ENCODE measurements at places on chromosomes 3 and 15.

GRCh38 chr3:53902711-53903110 lies 11.1 kb upstream of the SELENOK start:
- DNase-seq, result no peak

- no peak for DNase-seq
Measured at GRCh38 chr15:48795901-48796300, 15.0 kb downstream of the CEP152 start.

- no peak for DNase-seq
Measured at GRCh38 chr3:17931131-17931530, 188.7 kb upstream of the TBC1D5 start.

- no peak for DNase-seq
Measured at GRCh38 chr3:135532021-135532420, 433.5 kb upstream of the PPP2R3A start.

DNA sequence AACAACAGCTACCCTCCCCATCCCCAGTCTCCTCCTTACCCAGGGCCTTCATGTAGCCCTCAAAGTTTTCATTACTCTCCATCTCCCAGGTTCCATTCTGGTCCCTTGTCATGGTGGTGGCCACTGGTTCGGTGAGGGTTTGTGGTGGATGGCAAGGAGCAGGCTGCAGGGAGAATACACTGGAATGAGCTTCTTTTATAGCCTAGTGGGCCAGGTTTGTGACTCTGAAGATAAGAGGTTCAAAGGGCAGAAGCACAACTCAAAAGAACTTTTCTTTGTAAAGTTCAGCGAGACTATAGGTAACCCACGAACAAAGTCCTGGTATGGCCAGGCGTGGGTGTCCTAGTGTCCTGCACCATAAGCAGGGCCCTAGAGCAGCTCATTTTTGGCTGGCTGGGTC lies at the start of gene RBP2:
Gene RBP2, minus strand, starts transcription at position 169 of the 400 bp plus-strand sequence. Its CDS starts 57 bp downstream, at position 112.
- DNase-seq, result peak; percentile 0

DNA sequence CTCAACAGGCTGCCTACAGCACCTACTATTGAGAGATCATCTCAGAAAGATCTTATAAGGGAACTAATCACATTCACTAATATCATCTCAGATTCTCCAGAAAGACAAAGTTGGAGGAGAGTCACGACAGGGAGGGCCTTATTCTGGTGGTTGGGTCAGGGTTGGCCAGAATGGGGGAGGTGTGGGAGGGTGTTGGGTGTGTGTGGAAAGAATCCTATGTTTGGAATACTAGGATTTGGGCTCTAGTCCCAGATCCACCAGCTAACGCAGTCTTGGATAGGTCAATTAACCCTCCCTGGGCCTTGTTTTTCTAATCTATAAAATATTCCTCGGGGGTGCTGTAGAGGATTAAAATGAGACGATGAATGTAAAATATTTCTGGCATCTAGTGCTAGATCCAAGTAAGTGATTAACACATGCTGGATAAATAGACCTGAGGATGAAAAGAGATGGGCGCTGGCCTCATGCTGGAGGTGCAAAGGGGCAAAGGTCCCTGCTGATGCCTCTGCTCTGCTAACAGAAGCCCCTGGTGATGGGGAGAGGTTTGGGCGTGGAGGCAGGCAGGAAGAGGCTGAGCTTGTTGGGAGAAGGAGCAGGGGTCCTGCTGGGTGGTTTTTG lies 67.6 kb upstream of the ETV5 start:
- no peak for DNase-seq

GRCh38 chr15:55222588-55222987 lies 25.8 kb upstream of the RSL24D1 start:
- no peak for DNase-seq

GRCh38 chr3:182886497-182886896 lies 93.2 kb downstream of the ATP11B start:
- DNase-seq, result no peak

DNA sequence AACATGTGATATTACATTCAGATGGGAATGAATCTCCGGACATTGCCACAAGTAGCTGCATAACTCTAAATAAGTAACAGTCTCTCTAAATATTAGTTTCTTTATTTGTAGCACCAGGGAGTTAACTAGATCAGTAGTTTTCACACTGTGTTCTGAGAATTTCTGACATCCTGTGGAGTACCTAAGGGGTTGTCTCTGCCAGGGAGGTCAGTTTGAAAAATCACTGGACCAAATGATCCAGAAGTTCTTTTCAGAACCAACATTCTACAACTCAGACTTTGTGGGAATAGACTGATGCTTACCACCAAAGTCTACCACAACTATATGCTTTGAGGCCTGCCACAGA lies 9.0 kb upstream of the ILDR1 start:
- DNase-seq, result no peak

DNA sequence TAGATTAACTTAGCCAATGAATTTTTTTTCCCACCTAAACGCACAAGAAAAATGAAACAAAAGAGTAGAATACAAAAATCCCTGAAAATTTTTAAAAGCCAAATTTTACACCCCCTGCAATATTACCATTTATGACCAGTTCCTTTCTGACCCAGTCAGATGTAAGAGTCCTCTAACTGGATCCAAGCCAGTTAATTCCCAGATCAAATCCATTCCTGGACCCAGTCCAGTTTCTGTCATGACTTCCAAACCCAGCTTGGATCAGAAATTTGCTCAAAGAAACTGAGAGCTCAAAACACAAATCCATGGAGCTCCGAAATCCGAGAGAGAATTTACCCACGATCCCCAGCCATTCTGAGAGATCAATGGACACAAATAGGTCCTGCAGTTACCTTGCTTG lies 17.0 kb upstream of the ALDH1L1 start:
- no peak for DNase-seq

GRCh38 chr3:156160647-156161046 lies 40.3 kb downstream of the KCNAB1 start:
- no peak for DNase-seq

DNA sequence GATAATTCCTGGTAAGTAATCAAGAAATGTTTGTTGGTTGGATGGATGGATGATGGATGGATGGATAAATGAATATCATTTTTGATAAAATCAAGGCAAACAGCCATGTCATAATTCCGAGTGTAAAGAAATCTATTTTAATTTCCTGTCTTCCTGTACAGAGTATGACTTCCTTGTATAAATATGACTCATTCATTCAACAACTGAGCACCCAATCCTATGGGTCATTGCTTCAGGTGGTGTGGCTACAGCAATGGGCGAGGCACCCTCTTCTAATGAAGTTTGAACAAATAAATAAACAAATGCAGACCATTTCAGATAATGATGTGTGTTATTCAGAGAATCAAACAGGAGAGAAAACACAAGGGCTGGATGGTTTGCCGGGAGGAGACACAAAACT lies 198.7 kb downstream of the TNIK start:
- DNase-seq, result no peak

DNA sequence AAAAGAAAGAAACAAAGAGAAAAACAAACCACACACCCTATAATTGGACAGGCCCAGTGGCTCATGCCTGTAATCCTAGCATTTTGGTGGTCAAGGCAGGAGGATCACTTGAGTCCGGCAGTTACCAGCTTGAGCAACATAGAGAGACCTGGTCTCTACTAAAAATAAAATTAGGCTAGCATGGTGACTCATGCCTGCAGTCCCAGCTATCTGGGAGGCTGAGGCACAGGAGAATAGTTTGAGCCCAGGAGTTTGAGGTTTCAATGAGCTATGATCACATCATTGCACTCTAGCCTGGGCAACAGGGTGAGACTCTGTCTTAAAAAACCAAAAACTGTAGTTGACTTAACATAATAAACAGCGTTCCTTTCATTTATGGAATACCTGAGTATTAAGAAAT lies 72.3 kb upstream of the ST3GAL6 start:
- DNase-seq, result no peak

DNA sequence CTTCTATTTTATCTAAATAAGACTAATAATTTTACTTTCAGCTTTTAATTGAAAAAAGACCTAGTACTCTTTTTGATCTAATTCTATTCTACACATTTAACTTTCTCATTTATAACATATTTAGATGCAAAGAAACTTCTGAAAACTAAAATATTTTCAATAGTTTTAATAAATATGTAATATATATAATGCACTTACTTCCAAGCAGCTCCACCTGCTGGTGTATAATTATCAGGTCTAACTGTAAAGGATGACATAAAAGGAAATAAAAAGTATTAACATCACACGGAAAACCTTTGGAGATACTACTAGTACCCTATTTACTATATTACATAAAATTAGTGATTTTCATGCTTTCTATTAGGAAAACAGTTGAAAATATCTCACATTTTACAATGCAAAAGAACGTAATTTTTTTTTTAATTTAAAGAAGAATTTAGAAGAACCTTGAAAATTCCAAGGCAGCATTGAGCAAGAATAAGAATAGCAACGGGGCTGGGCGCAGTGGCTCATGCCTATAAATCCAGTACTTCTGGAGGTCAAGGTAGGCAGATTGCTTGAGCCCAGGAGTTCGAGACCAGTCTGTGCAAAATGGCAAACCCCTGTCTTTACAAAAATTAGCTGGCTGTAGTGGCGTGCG lies 10.2 kb downstream of the PLSCR5 start:
- DNase-seq, result no peak

DNA sequence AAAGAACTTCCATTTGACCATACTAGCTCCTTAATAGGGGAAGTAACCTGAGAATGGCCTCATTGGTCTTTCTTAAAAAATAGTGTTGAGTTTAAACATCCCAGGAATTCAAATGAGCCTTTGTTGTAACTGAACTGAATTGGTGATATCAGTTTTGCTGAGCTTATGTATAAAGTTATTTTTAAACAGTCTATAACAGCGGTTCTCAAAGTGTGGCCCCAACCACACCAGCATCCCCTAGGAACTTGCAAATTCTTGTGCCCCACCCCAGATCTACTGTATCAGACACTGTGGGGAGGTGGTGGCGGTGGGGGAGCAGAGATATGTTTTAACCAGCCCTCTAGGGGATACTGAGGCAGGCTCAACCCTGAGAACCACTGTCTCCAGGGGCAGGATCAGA lies 57.0 kb downstream of the LMCD1 start:
- DNase-seq, result no peak

GRCh38 chr15:63112871-63113270 lies 8.8 kb upstream of the LACTB start:
- no peak for DNase-seq

- DNase-seq, result no peak
Measured at GRCh38 chr15:63698692-63699091, 101.5 kb downstream of the FBXL22 start.

GRCh38 chr15:48695827-48696573 lies 50.5 kb upstream of the FBN1 start:
- DNase-seq, result no peak

GRCh38 chr3:53120336-53120735 lies 9.9 kb downstream of the RFT1 start:
- DNase-seq, result no peak

- no peak for DNase-seq
Measured at GRCh38 chr3:177758126-177758525, 560.8 kb upstream of the TBL1XR1 start.

GRCh38 chr3:52076896-52077780 lies 20.8 kb upstream of the DUSP7 start:
- no peak for DNase-seq

- no peak for DNase-seq
Measured at GRCh38 chr3:193955719-193956118, 180.2 kb upstream of the HES1 start.

- DNase-seq, result no peak
Measured at GRCh38 chr15:48375767-48376166, 44.5 kb downstream of the DUT start.

DNA sequence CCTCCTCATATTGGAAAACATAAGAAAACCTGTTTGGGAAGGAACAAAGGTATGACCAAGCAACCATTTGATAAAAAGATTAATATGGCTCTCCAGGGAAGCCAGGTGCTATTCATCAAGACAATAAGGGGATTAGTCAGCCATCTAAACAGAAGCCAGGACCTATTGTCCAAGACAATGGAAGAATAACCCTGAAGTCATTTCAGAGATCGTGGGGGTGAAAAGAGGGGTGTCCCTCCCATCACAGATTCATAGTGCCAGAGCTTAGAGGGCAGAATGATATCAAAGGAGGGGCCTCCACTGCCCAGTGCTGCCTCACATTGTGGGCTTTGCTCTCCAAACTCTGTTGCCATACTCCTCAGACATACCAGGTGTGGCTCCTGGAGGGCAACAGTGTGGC lies 73.5 kb downstream of the DAPK2 start:
- no peak for DNase-seq

GRCh38 chr3:188863999-188864406 lies 307.8 kb upstream of the TPRG1 start:
- no peak for DNase-seq

DNA sequence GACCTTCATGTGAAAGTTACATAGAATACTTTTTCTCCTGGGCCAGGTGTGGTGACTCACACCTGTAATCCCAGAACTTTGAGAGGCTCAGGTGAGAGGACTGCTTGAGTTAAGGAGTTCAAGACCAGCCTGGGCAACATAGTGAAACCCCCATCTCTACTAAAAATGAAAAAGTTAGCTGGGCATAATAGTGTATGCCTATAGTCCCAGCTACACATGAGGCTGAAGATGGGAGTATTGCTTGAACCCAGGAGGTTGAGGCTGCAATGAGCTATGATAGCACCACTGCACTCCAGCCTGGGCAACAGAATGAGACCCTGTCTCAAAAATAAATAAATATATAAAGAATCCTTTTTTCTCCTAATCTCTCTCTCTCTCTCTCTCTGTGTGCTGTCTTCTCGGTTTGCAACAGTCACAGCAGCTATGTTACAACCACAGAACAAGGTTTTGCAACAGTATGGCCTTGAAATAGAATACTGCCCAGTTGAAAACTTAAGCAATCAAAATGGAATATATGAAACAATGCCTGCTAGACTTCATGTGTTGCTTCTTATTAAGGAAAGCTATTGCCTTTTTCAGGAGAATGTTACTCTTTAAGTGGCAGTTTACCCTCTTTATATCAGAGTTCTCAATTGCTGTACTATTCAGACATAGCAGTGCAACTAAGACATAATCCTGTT lies 12.3 kb upstream of the DENND4A start:
- no peak for DNase-seq

DNA sequence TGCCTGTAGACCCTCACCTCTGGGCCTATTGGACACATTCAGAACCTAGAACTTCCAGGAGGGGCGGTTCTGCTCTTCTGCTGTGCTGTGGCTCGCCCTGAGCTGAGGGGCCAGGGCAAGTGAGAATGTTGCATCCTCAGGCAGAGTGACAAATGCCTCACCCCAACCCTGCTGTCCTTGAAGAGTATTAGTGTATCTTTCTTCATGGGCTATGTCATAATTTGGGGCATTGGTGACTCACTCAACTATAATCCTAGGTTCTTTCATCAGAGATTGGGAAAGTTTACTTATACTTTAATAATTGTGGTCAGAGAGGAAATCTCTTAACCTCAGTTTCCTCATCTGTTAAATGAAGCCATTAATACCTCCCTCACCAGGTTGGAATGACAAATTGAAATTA lies 143.8 kb downstream of the SV2B start:
- DNase-seq, result no peak

GRCh38 chr15:45346381-45346780 lies 32.0 kb downstream of the GATM start:
- DNase-seq, result no peak

GRCh38 chr15:90065682-90066049 lies 36.6 kb downstream of the IDH2 start:
- DNase-seq, result no peak

Data from HEK293T (cell line).